ENCODE measurements at places on chromosomes 3 and 15.
A peak's percentile ranks its signal among the peaks of the same experiment; 100 is the strongest.

- peak; percentile 95 for DNase-seq
Observed at GRCh38 chr3:16102905-16103364, 71.5 kb upstream of the GALNT15 start.

DNA sequence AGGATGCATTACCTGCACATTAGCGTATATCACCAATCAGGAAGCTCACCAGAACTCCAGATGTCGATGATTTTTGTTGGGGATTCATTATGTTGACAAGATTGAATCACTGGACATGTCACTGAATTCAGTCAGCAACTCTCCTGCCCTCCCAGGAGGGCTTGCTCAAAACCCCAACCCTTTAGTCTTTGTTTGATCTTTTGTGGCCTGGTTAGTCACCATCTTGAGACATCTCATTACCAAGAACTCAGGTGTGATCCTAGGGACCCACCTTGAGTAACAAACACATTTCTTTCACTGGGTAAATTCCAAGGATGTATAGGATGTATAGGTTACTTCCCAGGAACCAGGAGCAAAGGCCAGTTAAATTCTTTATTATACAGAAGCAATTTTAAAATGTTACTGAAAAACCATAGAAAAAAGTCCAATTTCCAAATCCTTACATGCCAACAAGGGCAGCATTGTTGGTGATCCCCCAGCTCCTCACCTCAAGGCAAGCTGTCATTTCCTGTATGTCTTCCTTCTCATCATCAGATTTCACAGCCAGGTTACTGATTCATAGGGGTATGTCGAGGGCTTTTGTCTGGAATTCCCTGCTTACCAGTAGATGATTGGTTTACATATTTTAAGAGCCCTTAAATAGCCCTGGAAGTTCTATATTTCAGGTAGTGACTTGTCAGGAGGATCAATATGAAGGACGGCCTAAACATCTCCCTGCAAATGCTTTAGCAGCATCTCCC is 11.7 kb downstream of the SNRPN start:
- DNase-seq: no peak

- DNase-seq: no peak
Observed at GRCh38 chr3:38836561-38836960, 20.5 kb upstream of the SCN10A start.

- no peak for DNase-seq
Observed at GRCh38 chr3:158483701-158484235, 87.2 kb upstream of the MLF1 start.

GRCh38 chr3:20648921-20649381 is 462.9 kb upstream of the SGO1 start:
- peak; percentile 83 for DNase-seq

- DNase-seq: no peak
Observed at GRCh38 chr15:94168250-94168649, 63.1 kb upstream of the MCTP2 start.

- DNase-seq: no peak
Observed at GRCh38 chr3:23720059-23720458, 85.7 kb upstream of the UBE2E1 start.

DNA sequence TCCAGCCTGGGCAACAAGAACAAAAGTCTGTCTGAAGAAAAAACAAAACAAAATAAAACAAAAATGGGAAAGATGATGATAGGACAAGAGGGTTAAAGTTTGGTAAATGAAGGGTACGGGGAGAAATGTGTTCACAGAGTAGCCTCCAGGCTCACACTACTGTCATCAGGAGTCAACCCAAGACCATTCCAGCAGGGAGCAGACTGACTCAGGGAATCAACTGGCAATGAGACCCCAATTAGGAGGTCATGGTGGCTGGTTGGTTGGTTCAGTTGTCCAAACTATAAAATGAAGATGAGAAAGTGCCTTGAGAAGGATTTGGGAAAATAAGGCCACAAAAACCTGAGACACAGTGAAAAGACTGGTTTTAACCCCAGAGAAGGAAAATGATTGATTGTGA is 51.8 kb downstream of the KLHL6 start:
- no peak for DNase-seq

DNA sequence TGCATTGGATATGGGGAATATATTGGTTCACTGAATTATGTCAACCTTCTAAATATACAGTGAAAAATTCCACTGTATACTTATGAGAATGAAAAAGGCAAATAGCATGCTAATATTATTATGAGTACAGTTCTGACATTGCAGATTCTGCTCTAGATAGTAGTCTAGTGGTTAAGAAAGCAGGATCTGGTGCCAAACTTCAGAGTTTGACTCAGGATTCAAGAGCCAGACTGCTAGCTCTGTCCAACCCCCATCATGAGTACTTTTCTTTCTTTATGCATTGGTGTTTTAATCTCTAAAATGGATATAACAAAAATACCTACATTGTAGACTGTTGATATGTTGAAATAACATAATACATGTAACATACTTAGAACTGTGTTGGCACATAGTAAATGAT is 57.3 kb upstream of the PLSCR4 start:
- DNase-seq: peak; percentile 90

DNA sequence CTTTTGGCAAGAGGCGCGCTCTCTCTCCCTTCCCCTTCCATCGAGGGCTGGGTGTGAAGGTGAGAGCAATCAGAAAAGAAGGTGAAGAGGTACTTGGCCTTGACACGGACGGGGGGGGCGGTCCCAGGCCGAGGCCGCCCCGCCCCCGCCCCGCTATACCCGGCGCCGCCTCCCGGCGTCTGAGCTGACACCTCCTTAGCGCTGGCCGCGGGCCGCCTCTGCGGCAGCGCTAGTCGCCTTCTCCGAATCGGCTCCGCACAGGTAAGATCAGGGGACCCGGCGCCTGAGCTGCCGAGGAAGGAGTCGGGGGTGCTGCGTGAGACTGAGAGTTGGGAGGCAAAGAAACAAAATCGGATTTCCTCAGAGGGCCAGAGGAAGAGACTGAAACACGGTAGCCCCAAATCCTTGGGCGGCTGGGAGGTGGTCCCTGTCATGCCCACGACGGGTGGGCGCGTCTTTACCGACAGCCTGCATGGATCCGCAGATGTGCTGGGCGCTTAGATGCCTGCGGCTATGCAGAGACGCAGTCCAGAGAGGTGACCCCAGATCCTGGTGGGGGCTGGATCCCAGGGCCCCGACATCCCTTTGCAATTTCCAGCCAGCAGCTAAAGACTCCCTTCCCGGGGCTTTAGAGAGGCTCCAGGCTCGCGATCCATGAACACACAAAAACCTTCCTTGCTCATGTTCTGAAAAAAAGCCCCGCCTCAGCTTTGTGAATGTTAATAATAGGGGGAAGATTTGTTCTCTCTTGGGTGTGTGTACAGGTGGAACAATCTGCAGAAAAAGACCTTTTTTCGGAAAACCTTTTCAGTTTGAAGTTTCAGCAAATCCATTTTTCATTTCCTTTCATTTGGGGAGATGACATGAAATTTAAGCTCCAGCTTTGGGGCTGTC is at the start of gene ENTPD3:
TSS of gene ENTPD3 (plus strand) at position 184 of the 894 bp plus-strand sequence. CDS start 874 bp downstream, outside the sequence.
- DNase-seq: no peak

DNA sequence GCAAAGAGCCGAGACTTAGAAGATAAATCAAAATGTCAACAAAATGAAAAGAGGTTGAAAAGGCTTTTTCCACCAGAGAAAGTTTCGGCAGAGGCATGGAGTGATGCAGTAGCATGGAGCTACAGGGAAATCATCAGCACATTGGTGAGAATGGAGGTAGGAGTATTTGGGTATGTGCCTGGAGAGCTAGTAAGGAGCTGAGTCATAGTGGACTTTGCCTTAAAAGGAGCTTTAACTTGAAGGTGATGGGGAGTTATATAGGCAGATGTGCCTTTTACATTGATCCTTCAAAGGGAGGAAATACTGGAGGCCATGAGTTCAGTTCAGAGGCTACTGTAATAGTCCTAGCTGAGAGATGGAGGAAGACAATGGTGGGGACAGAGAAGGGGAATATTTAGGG is 44.3 kb downstream of the IL5RA start:
- DNase-seq: peak; percentile 59

- no peak for DNase-seq
Observed at GRCh38 chr3:66615643-66616301, 115.0 kb upstream of the LRIG1 start.

GRCh38 chr15:76529911-76530310 is 193.3 kb downstream of the ISL2 start:
- DNase-seq: peak; percentile 22

- no peak for DNase-seq
Observed at GRCh38 chr3:155712008-155712407, 32.9 kb downstream of the PLCH1 start.

- no peak for DNase-seq
Observed at GRCh38 chr3:53702776-53703530, 143.3 kb downstream of the CHDH start.

Data from astrocyte (in vitro differentiated cells and primary cell).